ENCODE measurements at places on chromosomes 13 and 19.
A peak's percentile ranks its signal among the peaks of the same experiment; 100 is the strongest.

GRCh38 chr13:110155072-110155471, 151.9 kb downstream of the COL4A1 start:
- DNase-seq = no peak

DNA sequence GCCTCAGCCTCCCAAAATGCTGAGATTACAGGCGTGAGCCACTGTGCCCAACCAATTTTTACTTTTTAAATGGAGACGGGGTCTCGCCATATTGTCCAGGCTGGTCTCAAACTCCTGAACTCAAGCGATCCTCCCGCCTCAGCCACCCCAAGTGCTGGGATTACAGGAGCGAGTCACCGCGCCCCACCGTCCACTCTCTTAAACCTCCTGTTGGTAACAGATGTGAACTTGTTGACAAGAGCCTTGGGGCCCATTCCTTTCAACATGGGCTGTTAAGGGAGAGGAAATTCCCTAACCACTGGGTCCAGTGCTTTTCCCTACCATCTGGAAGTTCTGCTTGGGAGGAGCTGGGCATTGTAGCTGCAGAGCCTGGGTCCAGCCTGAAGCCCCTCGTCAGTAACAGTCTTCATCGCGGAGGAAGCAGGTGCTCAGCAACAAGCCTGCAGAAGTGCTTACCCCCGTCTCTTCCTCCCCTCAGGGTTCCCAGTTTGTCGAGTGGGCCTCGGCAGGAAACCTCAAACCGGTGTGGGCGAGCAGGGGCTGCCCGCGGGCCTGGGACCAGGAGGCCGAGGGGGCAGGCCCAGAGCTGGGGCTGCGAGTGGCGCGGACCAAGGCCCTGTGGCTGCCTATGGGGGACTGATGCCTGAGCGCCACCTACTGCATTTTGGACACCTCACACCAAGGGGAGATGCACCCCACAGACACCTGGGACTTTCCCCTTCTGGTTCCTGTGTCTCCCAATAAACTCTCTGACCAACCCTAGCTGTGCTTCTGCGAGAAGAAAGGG, 4.0 kb upstream of the FLT3LG start:
- DNase-seq = peak; percentile 97

DNA sequence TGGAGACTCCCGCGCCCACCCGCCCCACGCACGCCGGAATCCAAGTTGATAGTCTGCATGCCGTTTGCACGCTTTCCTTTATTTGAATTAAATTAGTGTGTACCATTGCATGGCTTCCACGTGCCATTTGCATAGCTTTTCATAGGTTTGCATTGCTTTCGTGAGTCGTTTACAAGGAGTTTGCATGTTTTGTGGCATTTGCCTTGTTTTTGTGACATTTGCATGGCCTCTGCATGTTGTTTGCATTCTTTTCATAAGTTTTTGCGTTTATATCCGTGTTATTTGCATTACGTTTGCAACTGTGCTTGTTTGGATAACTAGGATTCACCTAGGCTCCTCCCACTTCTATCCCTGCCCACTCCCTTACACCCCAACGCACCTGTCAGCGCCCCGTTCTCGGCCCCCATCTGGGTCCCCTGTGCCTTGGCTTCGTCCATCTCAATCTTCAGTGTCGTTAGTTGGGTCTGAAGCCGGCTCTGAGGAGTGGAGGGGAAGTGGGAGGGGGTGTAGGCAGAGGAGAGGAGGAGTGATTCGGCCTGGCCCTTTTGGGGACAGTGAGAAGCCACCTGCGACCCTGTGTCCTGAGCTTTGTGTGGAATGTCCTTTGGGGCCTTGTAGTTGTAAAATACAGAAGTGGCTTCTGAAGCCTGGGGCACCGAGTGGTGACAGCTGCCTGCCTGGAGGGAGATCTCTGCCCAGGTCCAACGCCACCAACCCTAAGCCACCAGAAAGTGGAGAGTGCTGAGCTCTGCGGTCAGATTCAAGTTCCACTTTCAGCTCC, 2.4 kb downstream of the CCDC194 start:
- DNase-seq = no peak

DNA sequence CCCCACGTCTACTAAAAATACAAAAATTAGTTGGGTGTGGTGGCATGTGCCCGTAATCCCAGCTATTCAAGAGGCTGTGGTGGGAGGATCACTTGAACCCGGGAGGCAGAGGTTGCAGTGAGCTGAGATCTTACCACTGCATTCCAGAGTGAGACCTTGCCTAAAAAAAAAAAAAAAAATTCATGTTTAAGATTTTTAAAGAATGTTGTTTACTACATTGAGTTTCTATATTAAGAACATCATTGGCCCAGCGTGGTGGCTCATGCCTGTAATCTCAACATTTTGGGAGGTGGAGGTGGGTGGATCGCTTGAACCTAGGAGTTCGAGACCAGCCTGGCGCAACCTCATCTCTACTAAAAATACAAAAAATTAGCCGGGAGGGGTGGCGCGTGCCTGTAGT, 31.9 kb upstream of the FLT1 start:
- no peak for DNase-seq

DNA sequence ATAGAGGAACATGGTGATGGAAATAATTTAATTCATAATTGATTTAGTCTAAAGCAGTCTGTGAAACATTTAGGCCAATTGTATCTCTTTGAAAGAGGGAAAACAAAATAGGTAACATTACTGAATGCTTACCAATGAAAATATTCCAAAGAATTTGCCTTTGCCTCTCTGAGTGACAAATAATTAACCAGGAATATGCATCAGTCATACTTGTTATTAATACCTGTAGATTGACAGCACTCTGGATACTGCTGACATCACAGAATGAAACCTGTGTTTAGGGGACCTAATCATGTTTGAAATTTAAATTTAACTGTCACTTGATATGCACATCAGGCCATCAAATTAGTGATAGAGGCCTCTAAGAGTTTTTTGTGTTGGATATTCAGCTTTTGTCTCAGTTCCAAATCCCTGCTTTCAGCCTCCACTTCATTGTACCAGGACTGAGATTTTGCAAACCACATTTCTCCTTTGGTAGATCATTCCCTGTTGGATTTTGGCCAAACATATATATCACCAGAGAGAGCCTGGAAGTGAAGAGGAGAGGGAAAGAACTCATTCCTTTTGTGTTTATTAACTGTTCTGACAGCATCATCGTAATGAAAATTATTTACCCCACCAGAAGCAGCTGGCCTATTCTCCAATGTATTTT, 64.8 kb upstream of the KLHL1 start:
- no peak for DNase-seq

- DNase-seq = no peak
Measured at GRCh38 chr19:51637362-51637978, 7.3 kb upstream of the SIGLEC5 start.
